ENCODE measurements at places on chromosomes 1 and 21. TPM values are rescaled to one million over a fixed set of nuclear protein-coding genes. Genes with fewer than 3 reads are reported as not detected.

FMO3 gene
- polyA plus RNA-seq = 99.5 TPM

DARS2 gene
- 10.5 TPM for polyA plus RNA-seq

DNA sequence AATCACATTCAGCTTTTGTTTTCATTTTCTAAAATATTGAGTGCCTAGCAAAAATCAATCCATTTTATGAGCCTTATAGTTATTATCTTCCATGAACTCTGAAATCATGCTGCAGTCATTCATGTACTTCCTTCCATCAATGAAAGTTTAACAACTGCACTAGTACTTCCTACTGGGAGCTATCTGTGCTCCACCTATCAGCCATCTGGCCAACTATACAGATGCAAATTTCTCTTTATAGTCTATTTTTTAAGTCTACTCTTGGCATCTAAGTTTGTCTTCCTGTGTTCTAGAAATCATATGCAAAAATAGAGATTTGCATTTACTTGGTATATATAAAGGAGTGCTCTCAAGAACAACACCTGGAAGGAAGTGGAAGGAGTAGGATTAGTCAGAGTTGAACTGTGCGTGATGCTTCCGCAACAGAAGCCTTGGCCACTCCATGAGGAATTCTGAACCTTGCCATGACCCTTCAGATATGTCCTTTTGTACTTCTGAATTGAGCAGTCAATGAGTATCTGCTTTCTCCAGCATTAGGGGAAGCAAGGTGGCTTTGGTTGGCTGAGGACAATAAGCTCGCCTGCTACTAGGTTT, 403.2 kb upstream of the ADAMTS5 start:
- H3K27me3 ChIP-seq = peaks cover 3% of the 10 kb centered on the region
- H3K4me3 ChIP-seq = no peak overlapping the region
- H3K36me3 ChIP-seq = no peaks in the 10 kb centered on the region
- no peak overlapping the region for H3K27ac ChIP-seq
- no peaks in the 10 kb centered on the region for H3K4me1 ChIP-seq

- H3K4me3 ChIP-seq = no peak overlapping the region
- H3K27me3 ChIP-seq = no peaks in the 10 kb centered on the region
- peaks cover 8% of the 10 kb centered on the region for H3K36me3 ChIP-seq
- DNase-seq = no peak
- peak overlapping the region; percentile 21 for H3K27ac ChIP-seq
- peaks cover 19% of the 10 kb centered on the region for H3K4me1 ChIP-seq
Measured at GRCh38 chr1:88985032-88985431, 7.4 kb downstream of the KYAT3 start.

DNA sequence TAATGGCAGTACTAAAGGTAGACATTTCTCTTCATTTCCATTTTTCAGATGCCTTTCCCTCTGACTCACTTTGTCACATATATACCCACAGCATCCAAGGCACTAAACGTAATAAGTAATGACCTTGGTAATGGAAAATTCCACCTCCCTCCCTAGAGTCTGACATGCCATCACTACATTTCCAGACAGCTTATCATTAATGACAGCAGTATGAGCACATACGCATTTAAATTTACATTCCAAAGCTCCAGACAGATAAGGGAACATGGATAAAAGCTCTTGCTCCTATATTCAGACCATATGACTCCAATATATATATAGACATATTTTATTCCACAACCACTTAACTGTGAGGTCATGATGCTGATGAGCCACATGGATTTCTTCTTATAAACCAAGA, 191.7 kb upstream of the GORAB start:
- no peaks in the 10 kb centered on the region for H3K27me3 ChIP-seq
- no peaks in the 10 kb centered on the region for H3K4me1 ChIP-seq
- H3K36me3 ChIP-seq = no peaks in the 10 kb centered on the region

- H3K4me1 ChIP-seq = peaks cover 15% of the 10 kb centered on the region
- H3K27ac ChIP-seq = peak overlapping the region; percentile 19
- peaks cover 20% of the 10 kb centered on the region for H3K36me3 ChIP-seq
- no peak for DNase-seq
- no peaks in the 10 kb centered on the region for H3K27me3 ChIP-seq
- H3K4me3 ChIP-seq = no peak overlapping the region
Measured at GRCh38 chr1:150820730-150821512, 12.9 kb upstream of the CTSK start.

Measured in liver (tissue), 10 donors.